SW 1271 (cell line): ENCODE measurements at places on chromosomes 12 and 14.

- peak; percentile 26 for DNase-seq
Observed at GRCh38 chr14:37697489-37698121, 102.2 kb downstream of the TTC6 start.

GRCh38 chr12:93772003-93772700 lies 95.0 kb downstream of the CRADD start:
- DNase-seq, result no peak

GRCh38 chr12:42802785-42803189 lies 213.2 kb upstream of the PRICKLE1 start:
- DNase-seq, result no peak

GRCh38 chr12:60279221-60279620 lies 683.4 kb downstream of the SLC16A7 start:
- no peak for DNase-seq

DNA sequence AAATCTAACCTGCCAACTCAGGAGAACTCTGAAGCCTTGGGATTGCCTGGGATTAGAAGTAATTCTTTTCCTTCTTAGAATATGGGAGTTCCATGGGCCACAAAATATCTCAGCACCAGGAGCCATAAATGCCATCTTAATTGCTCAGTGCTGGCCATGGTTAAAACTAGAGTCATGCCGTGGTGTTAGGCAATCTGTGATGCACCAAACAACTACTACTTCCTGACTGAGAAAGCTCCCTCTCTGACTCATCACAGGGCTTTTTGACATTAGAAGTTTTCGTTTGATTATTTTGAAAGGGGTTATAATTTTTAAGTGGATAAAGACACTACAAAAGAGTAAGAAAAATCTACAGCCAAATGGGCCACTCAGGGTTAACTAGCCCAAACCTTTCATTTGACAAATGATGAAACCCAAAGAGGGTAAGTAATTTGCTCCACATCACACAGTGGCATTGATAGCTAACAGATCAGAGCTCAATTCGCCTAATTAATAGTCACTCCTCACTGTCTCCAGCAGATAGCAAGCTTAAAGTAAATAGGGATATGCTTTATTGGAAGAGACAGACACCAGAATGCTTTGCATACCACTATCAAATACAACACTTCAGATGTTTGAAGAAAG lies 377.3 kb downstream of the EMP1 start:
- DNase-seq, result peak; percentile 44

DNA sequence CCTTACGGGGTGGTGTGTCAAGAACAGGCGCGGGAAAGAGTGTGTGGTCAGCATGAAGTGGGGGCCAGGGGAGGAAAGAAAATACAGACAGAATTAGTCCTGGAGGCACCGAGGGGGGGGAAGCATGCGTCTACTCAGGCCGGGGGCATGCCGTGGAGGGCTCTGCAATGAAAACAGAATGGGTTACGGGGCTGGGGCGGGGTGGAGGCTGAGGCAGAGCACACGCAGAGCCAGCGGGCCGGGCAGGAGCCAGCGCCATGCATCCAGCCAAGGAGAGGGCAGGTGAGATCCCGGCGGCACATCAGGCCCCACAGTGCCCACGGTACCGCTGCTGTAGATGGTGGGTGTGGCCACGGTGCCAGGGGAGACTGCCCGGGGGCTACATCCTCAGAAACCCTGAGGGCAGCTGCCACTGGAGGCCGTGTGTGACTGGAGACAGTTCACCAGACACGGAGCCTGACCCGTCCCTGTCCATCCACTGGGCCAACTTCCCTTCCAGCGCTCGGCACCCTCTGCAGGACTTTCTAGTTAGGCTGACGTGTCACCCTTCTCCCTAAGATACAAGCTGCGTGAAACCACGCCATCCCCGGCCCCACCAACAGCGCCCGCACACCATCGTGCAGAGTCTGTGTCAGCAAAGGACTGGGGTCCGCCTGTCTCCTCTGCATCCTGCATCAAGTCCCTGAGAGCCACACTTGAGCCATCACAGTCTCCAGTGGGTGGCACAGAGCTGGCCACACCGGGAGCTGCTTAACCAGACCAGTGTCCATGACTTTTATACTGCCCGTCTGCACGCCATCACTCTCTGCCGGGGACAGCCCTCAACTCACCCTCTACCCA lies 87.4 kb downstream of the PIWIL1 start:
- no peak for DNase-seq

GRCh38 chr14:91719839-91720238 lies 12.0 kb downstream of the CATSPERB start:
- no peak for DNase-seq

GRCh38 chr14:58918066-58918738 lies 270.3 kb upstream of the DAAM1 start:
- no peak for DNase-seq

GRCh38 chr14:71322655-71323250 lies 415.5 kb downstream of the PCNX1 start:
- peak; percentile 60 for DNase-seq

- no peak for DNase-seq
Observed at GRCh38 chr14:22919601-22919921, 612 bp upstream of the RBM23 start.

- no peak for DNase-seq
Observed at GRCh38 chr14:104827177-104828055, 26.5 kb downstream of the ZBTB42 start.

DNA sequence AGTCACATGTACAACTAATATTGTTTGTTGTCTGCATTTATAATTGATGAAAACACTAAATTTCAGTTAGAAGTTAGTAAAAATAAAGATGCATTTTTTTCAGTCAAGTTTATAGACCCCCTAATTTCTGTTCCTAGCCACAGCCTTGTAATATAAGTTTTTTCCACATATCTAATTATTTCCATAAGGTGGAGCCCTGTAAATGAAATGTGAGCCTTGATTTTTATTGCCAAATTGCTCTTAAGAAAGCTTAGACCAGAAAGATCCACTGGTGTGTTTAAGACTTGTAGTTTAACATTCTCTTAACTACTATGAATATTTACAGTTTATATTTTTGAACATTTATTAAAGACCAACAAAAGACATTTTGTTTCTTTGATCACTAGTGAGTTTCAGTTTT lies 322.1 kb upstream of the RGS6 start:
- DNase-seq, result no peak

GRCh38 chr12:32264961-32265360 lies 134.4 kb upstream of the FGD4 start:
- no peak for DNase-seq

GRCh38 chr14:93978735-93979134 lies 2.4 kb upstream of the ASB2 start:
- no peak for DNase-seq

- no peak for DNase-seq
Observed at GRCh38 chr12:40688085-40688725, 4.0 kb upstream of the CNTN1 start.

DNA sequence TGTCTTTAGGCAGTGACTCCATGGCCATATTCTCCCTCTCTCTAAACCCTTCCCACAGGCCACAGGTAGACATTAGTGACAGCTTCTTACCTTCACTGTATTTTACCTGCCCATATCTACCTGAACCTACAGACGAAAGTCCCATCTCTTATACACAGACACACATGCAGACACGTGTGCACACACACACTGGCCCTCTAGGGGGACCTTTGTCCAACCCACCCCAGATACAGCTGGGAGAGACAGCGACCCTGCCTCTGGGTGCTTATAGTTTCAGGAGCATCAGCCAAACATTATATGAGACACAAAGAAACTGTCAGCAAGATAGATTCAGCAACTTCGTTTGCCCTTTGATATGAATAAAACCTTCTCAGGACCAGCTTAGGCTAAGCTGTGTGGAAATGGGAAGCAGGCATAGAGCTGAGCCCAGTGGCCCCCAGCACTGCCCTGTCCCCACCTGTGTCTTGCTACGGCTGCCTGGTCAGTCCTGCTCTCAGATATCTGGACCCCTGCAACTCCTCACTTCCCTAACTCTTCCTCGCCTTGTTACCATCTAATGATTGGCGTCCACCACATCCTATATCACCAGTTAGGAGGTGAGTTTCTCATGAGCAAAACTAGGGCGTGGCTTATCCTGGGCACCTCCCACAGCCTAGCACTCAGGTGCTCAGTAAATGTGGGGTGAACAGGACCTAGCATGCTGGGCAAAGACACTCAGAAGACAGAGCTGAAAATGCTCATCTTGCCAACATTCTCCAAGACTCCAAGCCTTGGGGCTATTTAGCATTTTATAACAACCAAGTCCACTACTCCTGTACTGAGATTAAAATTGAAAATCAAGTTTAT lies 12.0 kb upstream of the CD9 start:
- DNase-seq, result no peak

DNA sequence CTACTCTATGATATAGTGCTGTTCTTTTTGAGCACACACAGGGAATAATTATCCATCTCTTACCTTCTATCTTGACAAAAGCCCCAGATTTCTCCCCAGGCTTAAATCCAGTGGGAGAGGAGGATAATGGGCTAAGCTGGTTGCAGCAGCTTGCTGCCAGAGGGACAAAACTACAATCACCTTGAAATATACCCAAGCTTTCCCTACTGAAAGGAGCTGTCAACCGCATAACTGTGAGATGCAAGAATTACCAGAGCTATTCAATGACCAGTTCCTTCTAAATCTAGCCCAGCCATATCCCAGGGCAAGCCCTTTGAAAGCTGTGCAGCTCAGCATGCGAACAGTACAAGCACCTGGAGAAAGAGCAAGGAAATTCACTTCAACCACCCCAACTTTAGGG lies 943 bp upstream of the MGAT4C start:
- DNase-seq, result no peak

DNA sequence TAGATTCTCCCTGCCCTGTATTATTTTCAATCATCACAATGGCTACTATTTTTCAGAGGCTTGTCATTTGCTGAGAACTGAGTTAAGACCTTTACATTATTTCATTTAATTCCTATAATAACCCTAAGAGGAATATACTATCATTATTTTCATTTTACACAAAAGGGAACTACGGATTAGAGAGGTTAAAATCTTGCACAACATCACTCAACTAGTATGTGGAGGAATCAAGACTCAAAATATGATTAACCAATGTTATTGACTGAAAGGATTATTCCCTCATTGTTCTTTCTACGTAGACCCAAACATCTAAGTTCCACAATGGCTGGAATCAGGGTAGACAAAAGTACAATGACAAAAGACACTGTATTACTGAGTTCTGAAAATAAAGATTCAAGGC lies 45.0 kb downstream of the GPR65 start:
- no peak for DNase-seq

DNA sequence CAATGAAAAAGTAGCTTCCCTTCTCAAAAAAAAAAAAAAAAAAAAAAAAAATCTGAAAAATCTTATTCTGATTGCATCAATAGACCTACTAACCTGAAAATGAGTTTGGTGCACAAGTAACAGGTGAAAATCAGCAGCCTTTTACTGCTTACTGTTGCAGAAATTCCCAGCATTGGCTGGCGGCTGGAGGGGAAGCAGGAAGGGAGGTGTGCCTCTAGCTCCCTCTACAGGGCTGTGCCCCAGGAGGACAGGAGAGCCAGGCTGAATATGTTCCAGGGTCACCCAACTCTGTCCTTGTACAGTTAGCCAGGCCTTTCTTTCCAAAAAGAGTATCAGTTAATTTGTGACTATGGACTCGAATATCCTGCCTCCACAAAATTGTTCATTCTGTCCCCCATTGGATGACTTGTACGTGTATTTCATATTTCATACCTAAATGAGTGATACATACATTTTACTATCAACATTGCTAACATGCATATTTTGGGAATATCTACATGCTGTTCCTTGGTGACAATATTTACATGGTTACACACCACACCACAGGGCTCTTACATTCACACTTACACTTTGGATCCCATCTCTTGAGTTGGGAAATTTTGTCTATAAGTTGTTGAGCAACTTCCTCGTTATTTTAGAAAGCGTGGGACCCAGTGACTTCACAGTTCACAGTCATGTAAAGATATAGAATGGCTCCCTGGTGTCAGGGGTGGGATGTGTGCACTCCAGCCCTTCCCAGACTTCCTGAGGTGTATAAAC lies 124.8 kb downstream of the SAMD4A start:
- peak; percentile 74 for DNase-seq

DNA sequence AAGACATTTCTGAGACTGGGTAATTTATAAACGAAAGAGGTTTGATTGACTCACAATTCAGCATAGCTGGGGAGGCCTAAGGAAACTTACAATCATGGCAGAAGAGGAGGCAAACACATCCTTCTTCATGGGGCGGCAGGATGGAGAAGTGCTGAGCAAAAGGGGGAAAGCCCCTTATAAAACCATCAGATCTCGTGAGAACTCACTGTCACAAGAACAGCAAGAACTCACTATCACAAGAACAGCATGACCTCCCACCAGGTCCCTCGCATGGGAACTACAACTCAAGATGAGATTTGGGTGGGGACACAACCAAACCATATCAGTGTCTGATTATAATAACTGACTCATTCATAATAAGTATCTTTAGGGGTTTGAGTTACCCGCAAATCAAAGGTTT lies 6.4 kb downstream of the SLC39A9 start:
- no peak for DNase-seq

DNA sequence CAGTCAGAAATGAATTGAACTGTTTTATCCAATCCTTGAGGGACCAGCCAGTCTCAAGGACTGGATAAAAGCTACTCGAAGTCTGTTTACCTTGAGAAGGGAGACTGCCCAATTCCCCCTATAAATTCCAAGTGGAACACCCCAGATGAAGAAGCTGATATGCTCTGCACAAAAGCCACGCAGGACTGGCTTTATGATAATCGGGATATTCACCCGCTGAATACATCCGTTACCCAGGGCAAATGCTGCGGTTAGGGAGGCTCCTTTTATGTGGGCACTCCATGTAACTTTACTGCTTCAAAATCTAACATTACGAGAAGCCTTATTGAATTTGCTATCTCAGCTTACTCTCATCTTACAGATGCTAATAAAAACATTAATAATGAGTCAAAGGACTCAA lies 119.1 kb downstream of the DENND5B start:
- DNase-seq, result no peak

- no peak for DNase-seq
Observed at GRCh38 chr12:32471591-32472001, 72.2 kb downstream of the FGD4 start.

GRCh38 chr12:131283191-131283861 lies 329.6 kb downstream of the ADGRD1 start:
- DNase-seq, result no peak

DNA sequence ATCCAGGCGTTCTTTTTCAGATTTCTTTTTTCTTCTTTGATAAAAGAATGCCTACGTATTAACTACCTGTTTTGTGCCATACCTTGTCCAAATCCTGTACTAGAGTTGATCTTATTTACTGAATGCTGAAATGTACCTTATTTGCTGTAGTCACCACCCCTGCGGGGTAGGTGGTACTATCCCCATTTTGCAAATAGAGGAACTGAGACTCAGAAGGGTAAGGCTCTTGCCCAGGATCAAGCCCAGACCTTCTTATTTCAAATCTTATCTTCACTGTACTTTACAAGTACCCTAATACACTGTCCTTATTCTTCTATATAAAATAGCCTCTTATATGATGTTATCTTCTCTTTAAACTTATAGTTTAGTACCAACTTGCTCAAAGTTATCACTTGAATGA lies 206.5 kb downstream of the SLC41A2 start:
- DNase-seq, result no peak
